Thoracic aorta (tissue), 2 donors: ENCODE measurements at places on chromosomes 6 and 20. TPM values are rescaled to one million over a fixed set of nuclear protein-coding genes. Genes with fewer than 3 reads are reported as not detected.

Gene MUC22
- total RNA-seq = not detected

DNA sequence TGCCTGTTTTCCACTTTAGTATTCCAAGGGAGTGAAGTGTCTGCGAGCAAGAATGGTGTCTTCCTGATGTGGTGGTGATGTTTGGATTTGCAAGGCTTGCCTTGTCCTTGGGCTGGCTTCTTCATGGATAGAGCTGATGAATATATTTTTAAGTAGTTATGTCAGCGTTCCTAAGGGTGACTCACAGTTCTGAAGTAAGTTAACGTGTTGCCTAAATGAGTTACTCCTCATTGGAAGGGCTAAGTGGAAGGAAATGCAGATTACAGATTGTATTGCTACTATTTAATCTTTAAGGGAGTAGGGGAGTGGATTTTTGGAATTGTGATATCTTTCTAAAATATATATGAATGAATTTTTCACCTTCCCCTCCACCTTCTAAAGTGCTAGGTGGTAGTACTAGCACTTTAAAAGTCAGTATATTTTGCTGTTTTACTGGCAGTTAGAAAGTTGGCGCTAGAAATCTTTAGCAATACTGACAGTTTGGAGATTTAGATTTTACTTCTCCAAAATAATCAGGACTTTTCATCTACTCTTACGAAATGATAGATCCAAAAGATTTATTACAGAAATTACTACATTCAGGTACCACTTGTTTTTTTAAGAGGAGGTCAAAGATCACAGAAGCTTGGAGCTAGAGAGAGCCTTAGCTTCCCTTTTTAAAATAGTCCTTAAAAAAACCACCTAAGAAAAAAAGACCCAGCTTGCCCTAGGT lies 197.4 kb downstream of the JARID2 start:
- H3K27ac ChIP-seq = no peak overlapping the region
- no peak for DNase-seq
- H3K4me1 ChIP-seq = peaks cover 39% of the 10 kb centered on the region
- H3K36me3 ChIP-seq = no peaks in the 10 kb centered on the region
- H3K4me3 ChIP-seq = no peak overlapping the region

GRCh38 chr6:108222064-108222463 lies 38.8 kb downstream of the SNX3 start:
- H3K4me3 ChIP-seq = no peak overlapping the region
- no peaks in the 10 kb centered on the region for H3K27me3 ChIP-seq
- H3K4me1 ChIP-seq = no peaks in the 10 kb centered on the region
- no peak overlapping the region for H3K27ac ChIP-seq
- DNase-seq = no peak

- H3K27ac ChIP-seq = no peak overlapping the region
- no peaks in the 10 kb centered on the region for H3K4me1 ChIP-seq
- H3K27me3 ChIP-seq = no peaks in the 10 kb centered on the region
- H3K36me3 ChIP-seq = no peaks in the 10 kb centered on the region
- H3K4me3 ChIP-seq = no peak overlapping the region
Observed at GRCh38 chr6:131910956-131911355, 40.2 kb downstream of the CCN2 start.

- no peak for DNase-seq
- no peaks in the 10 kb centered on the region for H3K36me3 ChIP-seq
- H3K4me3 ChIP-seq = no peak overlapping the region
- no peak overlapping the region for H3K27ac ChIP-seq
- no peaks in the 10 kb centered on the region for H3K4me1 ChIP-seq
Observed at GRCh38 chr6:144990784-144991183, 705.6 kb downstream of the UTRN start.
